ENCODE measurements at places on chromosomes 11 and 22.

DNA sequence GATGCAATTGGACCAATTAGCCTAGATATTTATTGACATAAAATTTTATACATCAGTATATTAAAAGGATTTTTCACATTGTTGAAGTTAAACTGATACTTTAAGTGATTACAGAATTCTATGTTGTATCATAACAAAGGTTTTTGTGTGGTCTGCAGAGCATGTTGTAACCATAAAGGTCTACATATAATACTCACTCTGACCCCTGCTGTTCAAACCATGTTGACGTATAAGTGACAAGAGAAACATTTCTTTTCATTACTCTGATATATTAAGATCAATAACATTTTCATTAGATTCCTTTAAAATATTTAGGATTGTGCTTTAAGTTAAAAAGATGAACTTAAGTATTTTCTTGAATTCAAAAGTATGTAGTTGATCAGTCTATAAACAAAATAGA lies 63.9 kb downstream of the GAS2 start:
- DNase-seq = no peak

GRCh38 chr11:123211149-123211852 lies 16.3 kb upstream of the CLMP start:
- no peak for DNase-seq

GRCh38 chr11:64110465-64111375 lies 55.2 kb downstream of the MACROD1 start:
- DNase-seq = no peak

GRCh38 chr11:17385492-17385891 lies 3.0 kb downstream of the KCNJ11 start:
- DNase-seq = no peak

DNA sequence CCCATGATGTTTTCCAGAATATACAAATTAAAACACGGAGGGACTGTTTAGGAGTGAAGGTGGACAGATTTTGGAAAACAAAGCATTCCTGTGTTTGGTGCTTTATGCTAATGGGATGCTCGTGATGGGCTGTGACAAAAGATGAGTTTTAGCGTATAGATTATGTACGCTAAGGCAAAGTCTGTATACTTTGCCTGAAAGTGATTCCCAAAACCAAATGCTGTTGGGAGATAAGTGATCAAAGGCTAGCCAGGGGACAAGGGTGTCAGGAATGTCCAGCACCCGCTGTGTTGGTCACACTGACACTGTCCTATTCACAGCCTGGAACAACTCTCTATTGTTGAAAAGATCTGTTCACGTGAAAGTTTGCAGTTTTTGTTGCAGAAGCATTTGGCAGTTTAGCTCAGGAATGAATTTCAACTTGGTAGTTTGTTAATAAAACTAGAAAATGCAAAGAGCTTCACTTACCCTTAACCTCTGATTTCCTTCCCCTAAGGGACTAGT lies 1.5 kb downstream of the JAM3 start:
- no peak for DNase-seq

GRCh38 chr11:132240374-132240773 lies 870.0 kb downstream of the NTM start:
- no peak for DNase-seq

DNA sequence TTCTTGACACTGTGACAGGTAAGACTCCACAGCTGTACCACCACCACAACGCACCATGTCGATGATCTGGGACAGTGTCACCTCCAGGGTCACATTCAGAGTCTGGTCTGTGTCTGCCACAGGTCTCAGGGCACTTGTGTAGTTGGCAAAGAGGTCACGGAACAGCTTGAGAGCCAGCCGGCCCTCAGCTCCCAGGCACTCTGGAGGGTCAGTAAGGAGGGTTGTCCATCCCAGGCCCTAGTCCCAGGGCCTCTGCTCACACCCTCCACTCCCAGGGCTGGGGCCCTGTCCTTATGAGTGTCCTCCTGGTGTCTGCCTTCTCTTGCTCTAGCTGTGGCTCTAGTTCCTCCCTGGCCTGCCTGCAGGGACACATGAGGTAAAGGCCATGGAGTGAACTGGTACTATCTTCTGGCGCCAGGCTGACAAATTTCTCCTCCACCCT lies 1.4 kb downstream of the CHRNA10 start:
- DNase-seq = peak; percentile 39

- DNase-seq = peak; percentile 73
Measured at GRCh38 chr22:19448076-19448607, 631 bp upstream of the C22orf39 start.

GRCh38 chr22:17342361-17342760 lies 26.9 kb upstream of the CECR2 start:
- peak; percentile 79 for DNase-seq

DNA sequence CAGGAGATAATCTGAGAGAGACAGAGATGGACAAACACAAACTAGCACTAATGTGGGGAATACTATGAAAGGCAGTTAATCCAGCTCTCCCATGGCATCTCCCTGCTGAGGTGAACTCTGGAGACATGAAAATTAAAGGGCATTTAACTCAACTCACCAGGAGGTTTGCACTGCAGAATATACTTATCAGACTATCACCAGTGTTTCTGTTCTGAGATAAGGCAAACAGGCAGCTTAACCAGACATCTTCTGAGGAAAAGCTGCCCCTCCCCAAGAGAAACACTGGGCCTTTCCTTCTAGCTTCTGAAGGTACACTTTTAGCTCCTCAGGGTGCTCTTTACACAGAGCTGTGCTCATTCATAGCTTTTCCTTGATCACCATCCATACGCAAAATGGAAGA lies 85.5 kb downstream of the AMBRA1 start:
- DNase-seq = no peak

DNA sequence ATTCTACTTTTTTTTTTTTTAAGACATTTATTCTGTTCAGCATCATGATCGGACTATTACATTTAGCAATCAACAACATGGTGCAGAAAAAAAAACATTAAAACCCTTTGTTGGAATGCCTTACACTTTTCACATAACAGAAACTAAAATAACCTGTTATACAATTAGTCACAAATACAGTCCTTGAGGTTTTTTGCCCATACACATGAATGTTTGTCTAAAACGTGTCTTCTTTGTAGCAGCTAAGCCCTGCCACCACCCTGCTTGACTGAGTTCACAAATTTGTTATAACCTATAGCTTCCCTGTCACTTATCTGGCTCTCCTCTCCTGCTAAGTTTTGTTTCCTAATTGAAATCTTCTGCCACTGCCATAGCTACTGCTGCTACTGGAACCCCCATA lies 75.4 kb upstream of the ARHGAP20 start:
- no peak for DNase-seq

GRCh38 chr11:2751523-2752203 lies 51.9 kb upstream of the KCNQ1OT1 start:
- DNase-seq = no peak

DNA sequence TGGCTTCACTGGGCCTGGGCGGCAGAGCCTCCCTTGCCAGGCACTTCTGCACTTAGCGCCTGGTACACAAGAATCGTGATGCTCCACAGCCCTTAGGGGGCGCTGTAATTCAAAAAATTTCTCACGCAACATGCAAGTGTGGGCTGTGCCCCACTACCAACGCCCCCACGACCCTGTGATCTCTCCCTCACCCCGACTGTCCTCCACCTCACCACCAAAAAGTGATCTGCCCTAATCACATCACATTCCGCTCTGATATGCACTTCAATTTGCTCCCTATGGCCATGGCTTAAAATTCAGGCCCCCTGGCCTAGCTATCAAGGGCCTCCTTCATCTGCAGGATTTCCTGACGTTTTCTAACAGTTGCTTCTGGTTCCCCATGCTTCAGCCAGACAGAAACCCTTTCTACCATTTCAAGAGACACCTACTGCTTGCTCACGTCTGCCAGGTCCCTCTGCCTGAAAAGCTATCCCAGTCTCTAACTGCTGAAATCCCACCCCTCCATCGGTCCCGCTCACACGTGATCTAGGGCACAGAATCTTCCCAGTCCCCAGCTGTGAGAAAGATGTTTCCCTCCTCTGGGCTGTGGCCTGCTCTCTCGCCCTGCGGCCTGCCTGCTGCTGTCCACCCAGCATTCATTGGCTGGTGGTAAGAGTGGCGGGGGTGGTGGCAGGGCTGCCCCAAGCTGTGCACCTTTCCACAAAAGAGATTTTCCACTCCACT lies 27.9 kb upstream of the LRRC32 start:
- DNase-seq = no peak

GRCh38 chr11:90310210-90310609 lies 87.4 kb upstream of the CHORDC1 start:
- no peak for DNase-seq
